ENCODE measurements at places on chromosomes 2 and 18. TPM values are rescaled to one million over a fixed set of nuclear protein-coding genes. Genes with fewer than 3 reads are reported as not detected.

- no peak overlapping the region for H3K27ac ChIP-seq
- no peaks in the 10 kb centered on the region for H3K4me1 ChIP-seq
- peak overlapping the region; percentile 60 for H3K4me3 ChIP-seq
- DNase-seq, result no peak
- no peaks in the 10 kb centered on the region for H3K27me3 ChIP-seq
These were observed 2.4 kb downstream of the ERBB4 start for GRCh38 chr2:212535996-212536816.

DNA sequence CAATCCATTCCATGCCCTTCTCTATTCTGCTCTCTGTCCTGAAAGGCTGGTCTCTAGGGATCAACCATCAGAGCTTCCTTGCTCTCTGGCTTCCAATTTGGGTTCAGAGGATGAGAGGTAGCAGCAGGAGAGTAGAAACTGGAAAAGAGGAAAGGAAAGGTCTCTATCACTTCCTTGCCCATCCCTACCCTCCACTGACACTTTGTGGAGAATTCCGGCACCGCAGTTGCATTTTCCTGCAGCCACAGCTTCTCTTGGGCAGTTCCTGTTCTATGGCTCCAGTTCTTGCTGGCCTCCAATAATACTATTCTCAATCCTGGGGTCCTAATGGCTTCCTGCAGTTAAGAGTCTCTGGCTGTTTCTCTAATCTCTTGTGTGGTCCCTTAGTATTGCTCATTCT is 13.3 kb upstream of the IMPACT start:
- no peak overlapping the region for H3K4me3 ChIP-seq
- no peaks in the 10 kb centered on the region for H3K27me3 ChIP-seq
- H3K36me3 ChIP-seq, result no peaks in the 10 kb centered on the region
- DNase-seq, result no peak

GRCh38 chr2:11028407-11028916 is 116.7 kb downstream of the KCNF1 start:
- H3K27me3 ChIP-seq, result no peaks in the 10 kb centered on the region
- H3K27ac ChIP-seq, result no peak overlapping the region
- no peak for DNase-seq
- no peak overlapping the region for H3K4me3 ChIP-seq
- no peaks in the 10 kb centered on the region for H3K36me3 ChIP-seq
- no peaks in the 10 kb centered on the region for H3K4me1 ChIP-seq

GRCh38 chr2:172710584-172711047 is 25.0 kb upstream of the RAPGEF4 start:
- no peak overlapping the region for H3K4me3 ChIP-seq
- no peak for DNase-seq
- no peaks in the 10 kb centered on the region for H3K4me1 ChIP-seq
- H3K27ac ChIP-seq, result no peak overlapping the region

DNA sequence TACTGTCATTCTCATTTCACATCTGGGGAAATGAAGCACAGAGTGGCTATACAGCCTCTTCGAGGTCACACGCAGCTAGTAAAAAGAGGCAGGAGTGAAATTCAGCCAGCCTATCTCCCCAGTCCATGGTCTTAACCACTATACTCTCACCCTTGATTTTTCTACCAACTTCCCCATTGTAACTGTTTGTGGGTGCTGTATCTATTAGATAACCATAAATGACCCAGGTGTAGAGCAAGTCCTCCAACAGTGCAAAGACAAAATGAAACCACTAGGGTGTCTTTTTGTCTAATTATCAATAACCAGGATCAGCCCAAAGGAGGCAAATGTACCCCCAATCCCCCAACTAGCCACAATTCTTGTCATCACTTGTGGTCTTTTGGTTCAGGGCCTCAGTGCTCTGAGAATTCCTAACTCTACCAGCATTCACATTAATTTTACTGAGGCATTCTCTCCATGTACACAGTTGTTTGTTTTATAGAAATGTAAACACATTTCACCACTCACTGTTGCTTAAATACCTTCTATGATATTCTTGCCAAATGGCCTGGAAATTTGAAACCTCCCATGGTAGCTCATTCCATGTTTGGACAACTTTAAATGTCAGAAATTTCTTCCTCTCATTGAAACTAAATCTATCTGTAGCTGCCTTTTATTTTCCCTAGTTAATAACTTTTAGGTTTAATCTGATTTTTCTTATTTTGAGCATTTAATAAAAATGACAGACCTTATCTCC is 58.7 kb downstream of the SLC40A1 start:
- no peaks in the 10 kb centered on the region for H3K27me3 ChIP-seq
- no peak overlapping the region for H3K4me3 ChIP-seq
- peak overlapping the region; percentile 43 for H3K27ac ChIP-seq

DNA sequence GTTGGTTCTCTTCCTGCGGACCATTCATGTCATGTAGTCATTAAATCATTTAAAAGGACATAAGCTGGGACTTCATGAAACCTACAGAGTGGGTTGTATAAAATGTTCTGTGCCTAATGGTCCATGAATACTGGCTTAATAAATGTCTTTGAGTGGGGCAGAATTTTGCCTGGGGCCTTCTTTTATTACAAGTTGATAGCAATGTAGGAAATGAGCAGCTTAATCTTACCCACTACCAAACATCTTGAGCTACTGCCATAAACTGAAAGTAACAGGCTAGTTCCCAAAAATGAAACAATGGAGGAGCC is 130.9 kb downstream of the TMEM17 start:
- DNase-seq, result no peak
- no peaks in the 10 kb centered on the region for H3K4me1 ChIP-seq
- no peak overlapping the region for H3K27ac ChIP-seq

GRCh38 chr2:33529771-33530481 is 53.5 kb downstream of the RASGRP3 start:
- H3K4me3 ChIP-seq, result no peak overlapping the region
- H3K27ac ChIP-seq, result no peak overlapping the region

GRCh38 chr2:132562245-132562644 is 107.8 kb downstream of the LYPD1 start:
- no peaks in the 10 kb centered on the region for H3K36me3 ChIP-seq
- no peak for DNase-seq
- no peak overlapping the region for H3K27ac ChIP-seq
- no peaks in the 10 kb centered on the region for H3K4me1 ChIP-seq
- H3K27me3 ChIP-seq, result no peaks in the 10 kb centered on the region

GRCh38 chr2:152134488-152135280 is 35.8 kb upstream of the CACNB4 start:
- no peaks in the 10 kb centered on the region for H3K4me1 ChIP-seq
- no peak overlapping the region for H3K27ac ChIP-seq
- no peak overlapping the region for H3K4me3 ChIP-seq
- no peaks in the 10 kb centered on the region for H3K36me3 ChIP-seq
- DNase-seq, result no peak

- no peaks in the 10 kb centered on the region for H3K4me1 ChIP-seq
- no peak overlapping the region for H3K4me3 ChIP-seq
- no peak for DNase-seq
- no peaks in the 10 kb centered on the region for H3K27me3 ChIP-seq
- no peak overlapping the region for H3K27ac ChIP-seq
These were observed 23.3 kb upstream of the IL18RAP start for GRCh38 chr2:102399499-102400141.

DNA sequence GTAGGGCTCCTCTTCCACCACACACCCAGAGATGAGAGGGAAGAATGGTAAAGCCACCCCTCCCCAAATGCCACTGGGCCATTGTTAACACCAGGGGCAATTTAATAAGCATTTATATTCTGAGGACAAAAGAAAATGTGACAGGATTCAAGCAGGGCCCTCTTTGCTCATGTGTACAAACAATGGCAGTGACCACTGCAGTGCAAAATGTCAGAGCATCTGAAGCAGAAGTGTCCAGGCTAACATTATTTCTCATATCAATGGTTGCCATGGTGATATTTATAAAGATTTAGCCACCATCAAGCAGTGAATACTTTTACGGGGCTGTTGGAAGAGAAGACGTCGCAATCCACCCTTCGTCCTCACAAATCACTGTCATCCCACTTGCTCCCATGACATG is 10.8 kb upstream of the EPB41L3 start:
- DNase-seq, result no peak
- no peaks in the 10 kb centered on the region for H3K27me3 ChIP-seq

- H3K36me3 ChIP-seq, result no peaks in the 10 kb centered on the region
- no peak overlapping the region for H3K27ac ChIP-seq
- no peaks in the 10 kb centered on the region for H3K27me3 ChIP-seq
- no peak overlapping the region for H3K4me3 ChIP-seq
- no peak for DNase-seq
- no peaks in the 10 kb centered on the region for H3K4me1 ChIP-seq
These were observed 3.8 kb downstream of the CD207 start for GRCh38 chr2:70831861-70832260.

GRCh38 chr2:226151157-226151556 is 648.5 kb downstream of the IRS1 start:
- H3K4me1 ChIP-seq, result no peaks in the 10 kb centered on the region
- H3K4me3 ChIP-seq, result no peak overlapping the region
- DNase-seq, result no peak
- H3K36me3 ChIP-seq, result no peaks in the 10 kb centered on the region
- H3K27ac ChIP-seq, result no peak overlapping the region
- no peaks in the 10 kb centered on the region for H3K27me3 ChIP-seq

DNA sequence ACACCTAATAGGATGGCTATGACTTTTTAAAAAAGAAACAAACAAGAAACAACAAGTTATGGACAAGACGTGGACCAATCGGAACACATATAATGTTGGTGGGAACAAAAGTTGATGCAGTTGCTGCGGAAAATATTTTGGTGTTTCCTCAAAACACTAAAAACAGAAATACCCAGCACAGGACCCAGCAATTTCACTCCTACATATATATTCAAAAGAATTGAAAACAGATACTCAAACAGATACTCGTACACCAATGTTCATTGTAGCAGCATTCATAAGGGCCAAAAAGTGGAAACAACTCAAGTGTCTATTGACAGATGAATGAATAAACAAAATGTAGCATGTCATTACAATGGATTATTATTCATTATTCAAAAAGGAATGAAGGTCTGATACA is 12.1 kb downstream of the CCDC141 start:
- no peaks in the 10 kb centered on the region for H3K36me3 ChIP-seq
- H3K4me3 ChIP-seq, result no peak overlapping the region
- DNase-seq, result no peak

DNA sequence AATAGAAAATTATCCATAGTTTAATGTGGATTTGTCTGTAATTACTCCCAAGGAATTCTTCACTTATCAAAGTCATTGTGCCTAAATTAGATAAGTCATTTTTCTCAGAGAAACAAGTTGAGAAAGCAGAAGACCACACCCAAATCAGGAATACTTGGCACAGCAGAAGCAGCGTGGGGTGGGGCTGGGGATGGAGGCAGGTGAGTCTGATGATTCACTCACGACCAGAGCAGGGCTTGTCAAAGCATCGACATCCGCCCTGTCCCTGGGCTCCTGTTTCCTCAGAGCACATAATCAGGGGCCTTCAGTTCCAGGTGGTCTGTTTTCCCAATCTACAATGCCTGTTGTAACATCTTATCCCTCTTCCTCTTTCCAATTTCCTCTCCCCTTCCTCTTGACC is 31.5 kb upstream of the COLEC12 start:
- no peaks in the 10 kb centered on the region for H3K27me3 ChIP-seq
- DNase-seq, result no peak
- no peak overlapping the region for H3K4me3 ChIP-seq
- H3K36me3 ChIP-seq, result no peaks in the 10 kb centered on the region
- no peak overlapping the region for H3K27ac ChIP-seq

DNA sequence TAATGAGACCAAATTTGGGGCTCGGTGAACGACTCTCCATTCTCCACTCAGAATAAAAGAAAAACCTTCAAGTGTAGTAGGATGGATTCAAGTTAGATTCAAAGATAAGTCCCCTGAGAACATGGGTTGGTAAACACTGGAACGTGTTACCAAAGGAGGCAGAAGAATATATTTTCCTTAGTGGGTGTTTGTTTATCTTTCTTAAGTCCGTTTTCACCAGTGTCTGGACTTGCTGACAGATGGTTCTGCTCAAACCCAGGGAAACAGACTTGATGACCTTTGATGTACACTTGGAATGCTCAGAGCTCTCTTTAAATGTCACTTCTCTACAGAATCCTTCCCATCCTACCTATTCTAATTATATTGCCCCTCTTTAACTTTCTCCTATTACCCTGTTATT is 310.3 kb upstream of the ZNF521 start:
- no peak overlapping the region for H3K4me3 ChIP-seq
- no peak overlapping the region for H3K27ac ChIP-seq
- DNase-seq, result no peak
- H3K36me3 ChIP-seq, result no peaks in the 10 kb centered on the region
- H3K27me3 ChIP-seq, result no peaks in the 10 kb centered on the region

GRCh38 chr2:201361078-201361733 is 4.1 kb upstream of the FLACC1 start:
- H3K4me1 ChIP-seq, result no peaks in the 10 kb centered on the region
- no peak overlapping the region for H3K4me3 ChIP-seq
- no peak for DNase-seq
- no peak overlapping the region for H3K27ac ChIP-seq
- no peaks in the 10 kb centered on the region for H3K27me3 ChIP-seq

EFR3B gene
- total RNA-seq, result 0.73 TPM

MAP4K3 gene
- 69.8 TPM for total RNA-seq

LYG1 gene
- total RNA-seq, result 2.2 TPM

SERPINB2 gene
- total RNA-seq, result not detected

TRIM43 gene
- not detected for total RNA-seq

SMARCAL1 gene
- total RNA-seq, result 12.0 TPM

Measured in breast epithelium (tissue), 4 donors.